NCI-H2171 treated with DMSO at 0.1 percent for 48 hours (cell line): ENCODE measurements at places on chromosomes 1 and 21.

GRCh38 chr1:156579472-156579871 is at the start of gene TTC24:
Gene TTC24, plus strand, starts transcription at chr1:156579723. Its CDS starts 1,642 bp downstream, at chr1:156581365.
- peak; percentile 99 for DNase-seq

DNA sequence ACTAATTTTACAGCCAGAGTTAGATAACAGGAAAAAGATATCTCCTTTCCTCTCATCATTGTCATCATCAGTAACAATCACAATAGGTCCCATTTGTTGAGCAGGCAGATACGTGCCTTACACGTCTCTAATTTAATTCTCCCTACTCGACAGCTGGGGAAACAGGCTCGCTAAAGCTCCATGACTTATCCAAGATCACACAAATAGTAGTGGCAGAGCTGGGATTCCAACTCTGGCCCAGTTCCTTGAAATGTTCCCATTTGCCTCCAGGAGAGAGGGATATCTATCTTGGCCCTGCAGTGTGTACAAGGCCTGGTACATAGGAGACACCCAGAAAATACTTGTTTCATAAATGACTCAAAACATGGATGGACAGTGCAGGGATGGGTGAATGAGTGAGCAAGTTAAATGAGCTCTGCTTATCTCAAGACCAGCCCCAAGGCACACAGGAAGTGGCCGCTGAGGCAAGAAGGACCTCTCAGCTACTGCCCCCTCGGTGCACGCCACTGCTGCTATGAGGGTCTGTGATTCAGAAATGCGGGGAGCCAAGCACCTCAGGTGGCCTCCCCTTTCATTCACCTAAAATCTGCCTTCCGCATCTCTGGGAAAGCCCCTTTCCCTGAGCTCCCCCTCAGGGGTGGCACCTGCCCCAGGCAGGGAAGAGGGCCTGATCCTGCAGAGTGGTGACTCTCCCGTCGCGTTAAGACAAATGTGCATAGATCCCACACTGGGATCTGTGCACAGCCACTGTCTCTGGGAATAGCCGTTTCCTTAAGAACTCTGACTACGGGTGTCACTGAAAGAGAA is 3.6 kb downstream of the KCNN3 start:
- DNase-seq: no peak

DNA sequence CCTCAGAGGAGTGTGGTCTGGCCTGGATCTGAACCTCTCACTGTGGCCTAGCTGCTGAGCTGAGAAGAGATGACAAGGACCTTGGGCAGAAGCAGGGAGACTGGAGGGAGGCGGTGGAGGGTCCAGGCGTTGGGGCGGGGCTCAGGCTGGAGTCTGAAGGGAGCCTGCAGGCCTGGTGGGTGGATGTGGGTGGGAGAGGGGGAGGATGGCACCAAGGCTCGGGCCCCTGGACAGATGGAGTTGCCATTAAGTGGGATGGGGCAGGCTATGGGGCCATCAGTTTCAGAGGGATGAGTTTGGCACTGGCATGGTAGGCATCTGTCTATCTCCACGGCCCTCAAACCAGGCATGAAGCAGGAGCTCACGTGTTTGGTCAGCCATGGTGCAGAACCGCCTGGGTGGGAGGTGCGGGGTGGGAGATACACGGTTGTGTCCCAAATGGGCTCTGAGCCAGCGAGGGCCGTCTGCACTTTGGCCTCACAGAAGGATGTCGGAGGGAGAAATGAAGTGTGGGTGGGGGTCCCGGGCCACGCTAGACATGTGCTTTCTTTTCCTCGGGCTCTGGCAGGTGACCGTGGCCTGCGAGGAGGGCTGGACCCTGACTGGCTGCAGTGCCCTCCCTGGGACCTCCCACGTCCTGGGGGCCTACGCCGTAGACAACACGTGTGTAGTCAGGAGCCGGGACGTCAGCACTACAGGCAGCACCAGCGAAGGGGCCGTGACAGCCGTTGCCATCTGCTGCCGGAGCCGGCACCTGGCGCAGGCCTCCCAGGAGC is 23.6 kb downstream of the PCSK9 start:
- DNase-seq: peak; percentile 86

GRCh38 chr1:76239470-76239918 is 164.9 kb downstream of the ST6GALNAC3 start:
- peak; percentile 74 for DNase-seq

DNA sequence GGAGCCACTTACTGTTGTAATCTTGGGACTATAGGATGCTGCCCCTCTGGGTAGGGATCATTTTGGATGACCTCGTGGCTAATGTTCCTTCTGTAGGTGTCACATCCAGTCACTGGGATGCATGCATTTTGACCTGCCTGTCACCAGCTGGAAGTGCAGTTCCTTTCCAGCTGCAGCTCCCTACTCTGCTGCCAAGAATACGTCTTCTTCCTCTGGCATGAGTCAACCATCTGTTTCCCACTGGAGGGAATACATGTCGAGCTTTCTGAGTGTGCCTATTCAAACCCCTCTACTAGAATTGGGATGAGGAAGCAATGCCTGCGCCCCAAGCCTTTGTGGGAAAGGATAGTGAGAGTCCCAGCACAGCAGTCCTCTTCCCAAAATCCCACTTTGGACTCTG is 415.5 kb upstream of the ADAMTS5 start:
- peak; percentile 17 for DNase-seq

DNA sequence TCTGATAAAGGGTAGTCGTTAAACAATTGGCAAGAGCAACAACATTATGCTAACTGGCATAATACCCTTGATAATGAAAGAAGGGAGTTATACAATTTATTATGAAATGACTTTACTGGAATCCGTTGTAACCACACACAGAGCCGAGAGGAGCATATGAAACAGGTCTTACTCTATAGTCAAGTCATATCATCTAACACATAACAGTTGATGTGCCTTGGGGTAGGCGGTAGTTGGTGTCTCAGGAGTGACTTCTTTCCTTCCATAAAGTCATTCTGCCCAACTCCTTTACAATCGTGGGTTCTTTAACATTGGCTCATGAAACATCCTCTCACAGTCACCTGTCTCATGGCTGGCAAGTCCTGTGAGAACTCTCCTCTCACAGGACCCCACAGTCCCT is 225.2 kb downstream of the LTN1 start:
- DNase-seq: no peak
